ENCODE measurements at places on chromosomes 1 and 21.
A peak's percentile ranks its signal among the peaks of the same experiment; 100 is the strongest.

GRCh38 chr1:3312898-3313575 lies 141.4 kb upstream of the ARHGEF16 start:
- no peak for DNase-seq

- DNase-seq = no peak
Observed at GRCh38 chr1:57340334-57341070, 83.4 kb downstream of the DAB1 start.

- no peak for DNase-seq
Observed at GRCh38 chr21:18646116-18646515, 242.5 kb upstream of the TMPRSS15 start.

DNA sequence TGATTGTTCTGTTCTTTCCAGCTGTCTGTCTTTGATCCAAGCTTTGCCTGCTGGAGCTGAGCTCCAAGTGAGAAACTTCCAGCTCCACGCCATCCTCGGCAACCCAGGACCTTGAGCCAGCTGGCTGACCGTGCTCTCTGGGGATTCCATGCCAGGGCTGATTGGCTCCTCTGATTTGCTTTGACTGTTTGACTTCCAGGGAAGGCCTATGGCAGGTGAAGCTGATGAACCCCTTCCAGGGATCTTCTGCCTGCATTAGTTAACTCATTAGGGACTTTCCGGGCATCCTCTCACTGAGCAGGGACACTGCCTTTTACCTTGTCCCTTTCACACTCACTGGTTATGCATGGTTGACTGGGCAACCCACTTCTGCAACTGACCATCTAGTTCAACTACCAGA lies 406.1 kb downstream of the RPS6KC1 start:
- no peak for DNase-seq

DNA sequence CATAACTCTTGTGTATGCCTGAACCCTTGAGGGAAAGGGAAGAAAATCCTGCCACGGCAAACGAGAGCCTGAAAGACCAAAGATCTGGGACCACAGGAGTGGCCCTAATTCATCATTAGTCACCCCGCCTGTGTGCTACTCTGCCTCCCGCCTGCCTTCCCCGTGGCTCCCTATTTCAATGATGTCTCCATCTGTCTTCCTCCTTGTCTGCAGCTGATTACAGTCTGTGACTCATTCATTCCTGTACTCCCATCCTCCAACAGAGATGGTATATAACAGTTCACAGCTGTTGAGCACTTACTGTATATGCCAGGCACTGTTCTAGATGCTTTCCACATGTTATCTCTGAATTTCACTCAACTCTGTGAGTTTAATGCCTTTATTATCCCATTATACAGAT lies 96.6 kb downstream of the SEC16B start:
- no peak for DNase-seq

DNA sequence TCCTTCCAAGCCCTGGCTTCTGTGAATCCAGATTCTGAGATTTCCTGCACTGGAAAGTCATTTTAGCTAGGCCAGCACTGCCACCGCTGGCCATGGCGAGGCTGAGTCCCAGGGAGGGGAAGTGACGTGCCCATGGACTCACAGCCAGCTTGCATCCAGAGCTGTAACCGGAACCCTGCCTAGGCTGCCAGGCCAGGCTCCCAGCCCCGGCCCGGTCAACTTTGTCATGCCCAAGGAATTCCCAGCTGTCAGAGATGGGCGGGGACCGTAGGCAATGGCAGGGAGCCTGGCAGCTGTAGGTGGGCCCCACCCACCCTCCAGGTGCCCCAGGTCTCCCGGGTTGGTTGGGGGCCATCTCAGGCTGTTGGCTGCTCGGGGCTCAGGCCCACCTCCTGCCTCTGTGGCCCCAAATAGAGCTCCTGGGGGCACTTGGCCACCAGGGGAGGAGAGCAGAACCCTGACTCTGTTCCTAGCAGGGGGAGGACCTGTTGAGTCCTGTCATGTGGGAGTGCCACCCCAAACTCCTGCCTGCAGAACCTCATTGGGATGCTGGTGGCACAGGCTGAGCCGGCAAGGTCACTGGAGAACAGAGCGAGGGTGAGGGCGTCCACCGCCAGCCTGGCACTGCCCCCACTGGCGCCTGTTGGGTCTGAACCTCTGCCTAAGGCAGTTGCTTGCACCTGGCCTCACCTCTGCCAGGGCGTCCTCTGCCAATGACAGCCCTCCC lies 57.8 kb downstream of the FOXO6 start:
- DNase-seq = no peak

DNA sequence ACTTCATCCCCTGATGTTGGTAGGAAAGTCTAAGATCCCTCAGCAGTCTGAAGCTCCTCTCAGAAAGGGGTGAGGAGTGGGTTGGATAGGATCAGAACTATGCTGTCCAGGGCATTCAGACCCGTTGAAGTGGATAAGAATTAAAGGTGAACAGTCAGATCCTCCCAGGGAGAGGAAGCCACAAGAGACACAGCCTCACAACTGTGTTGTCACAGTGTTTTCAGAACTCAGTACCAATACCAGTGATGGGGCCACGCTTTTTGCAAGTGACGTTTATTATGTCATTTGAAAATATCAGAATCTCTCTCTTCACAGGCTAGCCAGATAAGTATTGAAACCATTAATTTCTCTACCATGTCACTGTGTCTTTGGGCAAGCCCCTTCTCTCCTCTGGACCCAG lies 15.4 kb upstream of the EPS15 start:
- no peak for DNase-seq

GRCh38 chr1:115495111-115495510 lies 146.7 kb upstream of the VANGL1 start:
- no peak for DNase-seq

DNA sequence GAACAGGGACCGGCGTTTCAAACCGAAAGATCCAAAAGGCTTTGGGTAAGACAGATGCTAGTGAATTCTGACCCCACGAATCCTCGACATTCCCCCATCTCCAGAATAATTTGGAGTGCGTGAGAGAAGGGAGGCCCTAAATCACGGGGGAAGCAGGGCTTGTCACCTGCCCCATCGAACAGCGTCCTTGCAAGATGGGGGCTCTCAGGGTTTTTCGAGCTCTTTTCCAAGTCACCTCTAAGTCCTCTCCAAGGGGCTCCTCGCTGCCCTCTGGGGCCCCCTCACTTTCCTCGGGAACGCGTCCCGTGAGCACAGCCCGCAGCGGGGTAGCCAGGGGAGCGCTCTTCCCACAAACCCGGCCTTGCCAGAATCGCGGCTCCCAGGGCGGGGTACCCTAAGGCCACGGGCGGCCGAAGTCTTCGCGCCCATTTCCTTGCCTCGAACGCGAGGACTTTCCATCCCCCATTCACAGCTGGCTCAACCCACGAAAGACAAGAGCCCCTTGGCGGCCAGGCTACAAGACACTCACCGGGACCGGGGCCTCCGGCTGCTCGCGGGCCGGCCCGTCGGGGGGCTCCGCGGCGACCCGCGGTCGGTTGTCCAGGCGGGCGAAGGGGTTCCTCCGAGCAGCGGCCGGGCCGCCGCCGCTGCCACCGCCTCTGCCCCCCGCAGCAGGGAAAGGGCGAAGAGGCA lies 546 bp downstream of the DONSON start:
- DNase-seq = no peak

GRCh38 chr1:172790245-172790644 lies 131.3 kb downstream of the FASLG start:
- DNase-seq = no peak

DNA sequence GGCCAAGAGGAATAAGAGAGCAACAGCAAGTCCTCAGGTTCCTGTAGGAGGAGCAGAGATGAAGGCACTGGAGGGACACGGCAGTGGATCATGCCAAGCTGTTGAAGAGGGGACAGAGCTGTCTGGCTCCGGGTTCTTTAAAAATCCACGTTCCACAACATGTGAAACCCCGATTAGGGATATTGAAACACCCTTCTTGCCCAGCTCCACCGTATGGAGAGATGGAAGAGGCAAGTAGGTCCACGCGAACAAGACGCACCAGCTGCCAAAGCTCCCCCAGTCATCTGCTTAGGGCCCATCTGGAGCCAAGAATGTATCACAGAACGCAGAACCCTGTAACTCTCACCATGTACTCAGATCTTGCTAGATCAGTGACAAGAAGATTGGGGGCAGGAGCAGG lies 3.9 kb downstream of the C1orf198 start:
- no peak for DNase-seq

- no peak for DNase-seq
Observed at GRCh38 chr1:230622151-230622550, 20.1 kb upstream of the COG2 start.

DNA sequence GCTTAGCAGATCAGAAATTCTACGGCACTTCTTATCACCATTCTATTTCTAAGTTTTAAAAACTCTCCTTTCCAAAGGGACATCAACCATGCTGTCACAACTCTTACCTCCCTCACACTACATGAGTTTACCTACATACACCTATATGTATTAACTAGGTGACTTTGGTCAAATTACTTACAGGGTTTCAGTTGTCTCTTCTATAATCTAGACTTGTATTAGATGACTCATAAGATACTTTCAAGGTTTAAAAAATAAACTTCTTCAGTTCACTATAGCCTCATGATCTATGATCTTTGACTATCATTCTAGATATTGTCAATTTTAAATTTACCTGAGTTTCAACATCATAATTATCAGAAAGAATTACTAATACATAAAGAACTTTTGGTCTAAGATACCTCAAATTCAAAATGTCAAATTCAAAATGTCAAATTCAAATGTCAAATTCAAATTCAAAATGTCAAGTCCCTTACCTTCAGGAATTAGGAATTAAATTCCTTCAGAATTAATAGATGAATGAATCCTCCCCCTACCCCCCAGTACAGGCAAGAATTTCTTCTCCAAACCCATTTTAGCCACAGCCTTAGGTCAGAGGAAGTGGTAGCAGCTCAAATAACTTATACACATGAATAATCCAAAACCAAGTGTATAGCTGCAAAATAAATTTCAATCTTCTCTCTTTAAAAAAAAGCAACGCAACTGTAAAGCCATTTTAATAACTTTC lies 31.1 kb downstream of the OTUD7B start:
- no peak for DNase-seq

GRCh38 chr1:25204797-25205480 lies 27.4 kb downstream of the SYF2 start:
- peak; percentile 63 for DNase-seq

DNA sequence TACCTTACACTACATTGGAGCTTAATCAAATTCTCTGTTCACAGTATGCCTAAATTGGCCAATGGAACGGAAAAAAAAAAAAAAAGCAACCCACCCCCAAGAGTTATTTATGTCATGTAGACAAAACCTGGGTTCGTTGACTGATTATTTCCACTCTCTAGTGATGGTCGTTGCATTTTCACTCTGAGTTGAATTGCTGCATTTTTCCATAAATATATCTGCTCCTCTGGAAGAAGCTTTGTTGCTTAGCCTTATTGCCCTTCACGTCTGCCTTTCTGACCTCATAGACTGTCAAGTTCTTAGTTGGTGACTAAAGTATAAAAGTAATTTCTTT lies 90.2 kb upstream of the RUNX1 start:
- DNase-seq = no peak
